Activated naive CD4-positive, alpha-beta T cell treated with anti-CD3 and anti-CD28 coated beads for 36 hours (primary cell): ENCODE measurements at places on chromosomes 3 and 15. TPM values are rescaled to one million over a fixed set of nuclear protein-coding genes. Genes with fewer than 3 reads are reported as not detected.

The MED12L gene
- 2.0 TPM for total RNA-seq

The TP63 gene
- 0.15 TPM for total RNA-seq

DNA sequence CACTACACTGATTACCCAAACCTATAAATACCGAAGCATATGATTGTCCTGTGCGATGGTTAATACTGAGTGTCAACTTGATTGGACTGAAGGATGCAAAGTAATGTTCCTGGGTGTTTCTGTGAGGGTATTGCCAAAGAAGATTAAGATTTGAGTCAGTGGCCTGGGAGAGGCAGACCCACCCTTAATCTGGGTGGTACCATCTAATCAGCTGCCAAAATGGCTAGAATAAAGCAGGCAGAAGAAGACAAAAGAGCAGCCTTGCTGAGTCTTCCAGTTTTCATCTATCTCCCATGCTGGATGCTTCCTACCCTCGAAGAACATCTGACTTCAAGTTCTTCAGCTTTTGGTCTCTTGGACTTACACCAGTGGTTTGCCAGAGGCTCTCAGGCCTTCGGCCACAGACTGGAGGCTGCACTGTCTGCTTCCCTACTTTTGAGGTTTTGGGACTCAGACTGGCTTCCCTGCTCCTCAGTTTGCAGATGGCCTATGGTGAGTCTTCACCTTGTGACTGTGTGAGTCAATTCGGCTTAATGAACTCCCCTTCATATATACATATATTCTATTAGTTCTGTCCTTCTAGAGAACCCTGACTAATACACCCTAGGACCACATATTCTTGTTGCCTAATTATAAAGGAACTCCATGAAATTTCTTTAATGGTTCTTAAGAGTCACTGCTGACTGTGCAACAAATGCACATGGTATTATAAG is 31.7 kb downstream of the CSNK1G1 start:
- no peaks in the 10 kb centered on the region for H3K36me3 ChIP-seq
- H3K4me1 ChIP-seq = peaks cover 7% of the 10 kb centered on the region
- no peak overlapping the region for H3K27ac ChIP-seq
- H3K27me3 ChIP-seq = no peaks in the 10 kb centered on the region

The HRG gene
- total RNA-seq = not detected

- no peaks in the 10 kb centered on the region for H3K36me3 ChIP-seq
- peak; percentile 71 for DNase-seq
- H3K4me3 ChIP-seq = peak overlapping the region; percentile 56
- H3K27ac ChIP-seq = peak overlapping the region; percentile 83
These were observed 30.6 kb upstream of the GPR160 start for GRCh38 chr3:170007031-170007663.

The CYP1A1 gene
- total RNA-seq = 0.37 TPM

The MCTP2 gene
- total RNA-seq = 33.7 TPM

The LEKR1 gene
- total RNA-seq = 0.77 TPM

- no peak overlapping the region for H3K27ac ChIP-seq
- H3K4me1 ChIP-seq = no peaks in the 10 kb centered on the region
- DNase-seq = no peak
- H3K27me3 ChIP-seq = peaks cover 2% of the 10 kb centered on the region
- no peaks in the 10 kb centered on the region for H3K36me3 ChIP-seq
These were observed 142.5 kb downstream of the CPNE4 start for GRCh38 chr3:131892331-131892730.

DNA sequence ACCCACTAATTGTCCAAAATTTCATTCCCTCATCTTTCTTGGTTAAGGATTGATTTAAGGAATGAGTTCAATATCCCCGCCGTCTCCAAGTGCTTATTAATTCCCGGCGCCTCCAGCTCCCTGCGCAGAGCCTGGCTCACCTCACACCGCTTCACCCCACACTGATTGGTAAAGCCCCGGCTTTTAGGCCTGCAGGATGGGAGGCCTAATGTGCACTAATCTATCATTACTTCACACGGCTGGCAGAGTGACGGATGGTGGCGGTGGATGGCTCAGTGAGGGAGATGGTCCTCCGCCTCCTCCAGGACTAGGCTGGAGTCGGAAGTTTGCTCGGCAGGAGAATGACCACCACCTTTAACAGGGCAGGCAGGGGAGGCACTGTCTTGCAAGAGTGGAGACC is 81.7 kb downstream of the MEGF11 start:
- H3K4me3 ChIP-seq = no peak overlapping the region
- no peak overlapping the region for H3K27ac ChIP-seq
- peaks cover 1% of the 10 kb centered on the region for H3K27me3 ChIP-seq
- no peaks in the 10 kb centered on the region for H3K36me3 ChIP-seq

The SLC22A14 gene
- total RNA-seq = not detected

GRCh38 chr15:25886498-25887140 is 23.5 kb upstream of the ATP10A start:
- H3K27me3 ChIP-seq = no peaks in the 10 kb centered on the region
- H3K4me3 ChIP-seq = no peak overlapping the region
- no peaks in the 10 kb centered on the region for H3K4me1 ChIP-seq
- H3K27ac ChIP-seq = no peak overlapping the region
- H3K36me3 ChIP-seq = no peaks in the 10 kb centered on the region

The ELL3 gene
- 1.2 TPM for total RNA-seq

- peak overlapping the region; percentile 95 for H3K27ac ChIP-seq
- H3K36me3 ChIP-seq = peaks cover 5% of the 10 kb centered on the region
- peak overlapping the region; percentile 100 for H3K4me3 ChIP-seq
- DNase-seq = no peak
These were observed 1.9 kb downstream of the TBC1D2B start for GRCh38 chr15:78075490-78076230.

The ZSCAN29 gene
- 13.6 TPM for total RNA-seq

DNA sequence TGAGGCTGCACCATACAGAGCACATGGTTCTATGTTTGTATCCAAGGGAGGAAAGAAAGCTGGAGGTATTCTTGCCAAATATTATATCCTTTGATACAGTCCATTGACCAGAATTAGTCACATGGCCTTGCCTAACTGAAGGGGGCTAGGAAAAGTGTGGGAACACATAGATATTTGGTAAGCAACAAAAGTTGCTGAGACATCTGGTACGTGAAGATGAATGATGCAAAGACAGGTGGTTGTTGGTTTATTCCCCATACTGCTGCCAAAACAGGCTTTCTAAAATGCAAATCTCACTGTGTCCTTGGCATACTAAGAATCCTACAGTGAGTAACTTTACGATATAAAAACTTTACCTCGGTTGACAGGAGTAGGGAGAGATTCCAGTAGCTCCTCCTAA is 162.2 kb downstream of the VGLL3 start:
- H3K36me3 ChIP-seq = no peaks in the 10 kb centered on the region
- no peak overlapping the region for H3K4me3 ChIP-seq
- no peaks in the 10 kb centered on the region for H3K4me1 ChIP-seq
- no peak for DNase-seq

- peaks cover 6% of the 10 kb centered on the region for H3K4me1 ChIP-seq
- no peak overlapping the region for H3K27ac ChIP-seq
- H3K36me3 ChIP-seq = no peaks in the 10 kb centered on the region
- DNase-seq = no peak
These were observed 140.4 kb downstream of the ABI3BP start for GRCh38 chr3:100852840-100853239.

- no peak overlapping the region for H3K4me3 ChIP-seq
- H3K27me3 ChIP-seq = peaks cover 34% of the 10 kb centered on the region
- no peak overlapping the region for H3K27ac ChIP-seq
- H3K36me3 ChIP-seq = no peaks in the 10 kb centered on the region
- DNase-seq = no peak
These were observed 2.1 kb upstream of the CHL1 start for GRCh38 chr3:194421-194820.

The NEIL1 gene
- 4.0 TPM for total RNA-seq

DNA sequence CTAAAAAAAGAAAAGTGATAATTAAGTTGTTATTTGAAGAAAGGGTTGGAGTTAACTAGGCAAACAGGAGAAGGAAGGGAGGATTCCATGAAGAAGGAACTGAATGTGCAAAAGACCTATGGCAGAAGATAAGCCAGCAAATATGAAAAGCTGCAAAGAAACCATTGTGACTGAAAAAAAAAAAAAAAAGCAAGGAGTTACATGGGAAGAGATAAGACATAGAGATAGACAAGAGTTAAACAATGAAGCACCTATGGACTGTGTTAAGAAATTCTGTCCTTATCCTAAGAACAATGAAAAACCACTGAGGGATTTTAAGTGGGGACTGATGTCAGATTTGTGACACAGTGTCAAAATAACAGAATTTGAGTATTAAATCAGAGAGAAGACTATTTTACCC is 17.0 kb downstream of the ZNF280D start:
- DNase-seq = no peak
- H3K27ac ChIP-seq = no peak overlapping the region
- no peak overlapping the region for H3K4me3 ChIP-seq
- H3K27me3 ChIP-seq = no peaks in the 10 kb centered on the region

The PPIP5K1 gene
- total RNA-seq = 27.8 TPM

The UQCC5 gene
- total RNA-seq = 13.1 TPM

DNA sequence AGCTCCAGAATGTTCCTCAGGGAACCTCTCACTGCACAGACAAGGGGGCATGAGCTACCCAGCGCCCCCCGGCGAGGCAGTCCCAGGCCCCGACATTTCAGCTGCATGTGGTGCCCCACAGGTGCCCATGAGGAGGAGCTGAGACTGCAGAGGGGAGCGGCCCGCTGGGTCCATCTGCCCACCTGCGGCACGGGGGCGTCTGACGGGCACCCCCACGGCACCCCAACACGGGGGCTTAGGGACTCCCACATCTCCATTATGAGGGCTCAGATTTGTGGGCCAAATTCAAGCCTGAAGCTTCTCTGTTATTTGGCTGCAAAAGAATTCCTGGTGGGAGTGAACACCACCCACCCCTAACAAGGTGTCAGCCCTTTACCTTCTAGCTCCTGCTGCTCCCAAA is 258.4 kb downstream of the UACA start:
- H3K4me1 ChIP-seq = peaks cover 85% of the 10 kb centered on the region
- DNase-seq = no peak
- H3K27me3 ChIP-seq = no peaks in the 10 kb centered on the region
- H3K36me3 ChIP-seq = peaks cover 3% of the 10 kb centered on the region
- no peak overlapping the region for H3K4me3 ChIP-seq

DNA sequence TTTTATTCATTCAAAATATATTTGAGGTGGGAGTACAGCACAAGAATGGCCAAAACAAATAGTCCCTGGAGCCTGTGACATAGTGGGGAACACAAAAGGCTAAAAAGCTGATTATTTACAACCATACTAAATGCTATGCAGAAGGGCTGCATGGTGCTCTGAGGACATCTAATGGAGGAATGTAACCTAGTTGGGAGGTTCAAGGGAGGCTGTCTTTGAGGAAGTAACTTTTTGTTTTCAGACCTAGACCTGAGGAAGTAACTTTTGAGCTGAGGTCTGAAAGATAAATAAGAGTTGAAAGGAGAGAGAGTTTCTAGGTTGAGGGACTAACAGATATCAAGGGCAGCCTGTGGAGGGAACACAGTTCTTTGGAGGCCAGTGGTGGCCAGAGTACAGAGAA is 34.8 kb upstream of the RASA2 start:
- H3K27me3 ChIP-seq = no peaks in the 10 kb centered on the region
- no peaks in the 10 kb centered on the region for H3K36me3 ChIP-seq
- H3K4me3 ChIP-seq = no peak overlapping the region
- no peak overlapping the region for H3K27ac ChIP-seq
- peak; percentile 75 for DNase-seq
- H3K4me1 ChIP-seq = peaks cover 20% of the 10 kb centered on the region

DNA sequence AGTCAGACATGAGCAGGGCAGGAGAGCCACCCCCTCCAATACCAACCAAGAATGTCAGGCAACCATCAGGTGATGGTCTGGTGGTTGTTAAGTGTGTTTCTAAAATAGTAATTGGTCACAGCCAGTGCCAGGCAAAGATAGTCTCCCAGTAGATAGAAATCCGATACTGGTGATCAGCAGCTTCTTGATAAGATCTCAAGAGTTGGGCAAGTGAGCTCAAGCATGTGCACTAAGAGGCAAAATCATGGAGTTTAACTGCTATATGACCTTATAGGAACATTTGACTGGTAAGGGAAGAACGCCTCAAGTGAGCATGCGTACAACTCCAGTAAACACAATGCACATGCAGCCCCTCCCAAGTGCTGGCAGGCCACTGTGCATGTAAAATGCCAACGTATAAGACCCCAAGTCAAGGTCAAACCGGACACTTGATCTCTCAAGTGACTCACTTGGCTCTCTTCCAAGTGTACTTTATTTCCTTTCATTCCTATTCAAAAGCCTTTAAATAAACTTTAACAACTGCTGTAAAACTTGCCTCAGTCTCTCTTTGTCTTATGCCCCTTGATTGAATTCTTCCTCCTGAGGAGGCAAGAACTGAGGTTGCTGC is 36.0 kb upstream of the CBLB start:
- H3K36me3 ChIP-seq = no peaks in the 10 kb centered on the region
- DNase-seq = no peak
- H3K27me3 ChIP-seq = no peaks in the 10 kb centered on the region
- H3K27ac ChIP-seq = no peak overlapping the region
- peaks cover 11% of the 10 kb centered on the region for H3K4me1 ChIP-seq

DNA sequence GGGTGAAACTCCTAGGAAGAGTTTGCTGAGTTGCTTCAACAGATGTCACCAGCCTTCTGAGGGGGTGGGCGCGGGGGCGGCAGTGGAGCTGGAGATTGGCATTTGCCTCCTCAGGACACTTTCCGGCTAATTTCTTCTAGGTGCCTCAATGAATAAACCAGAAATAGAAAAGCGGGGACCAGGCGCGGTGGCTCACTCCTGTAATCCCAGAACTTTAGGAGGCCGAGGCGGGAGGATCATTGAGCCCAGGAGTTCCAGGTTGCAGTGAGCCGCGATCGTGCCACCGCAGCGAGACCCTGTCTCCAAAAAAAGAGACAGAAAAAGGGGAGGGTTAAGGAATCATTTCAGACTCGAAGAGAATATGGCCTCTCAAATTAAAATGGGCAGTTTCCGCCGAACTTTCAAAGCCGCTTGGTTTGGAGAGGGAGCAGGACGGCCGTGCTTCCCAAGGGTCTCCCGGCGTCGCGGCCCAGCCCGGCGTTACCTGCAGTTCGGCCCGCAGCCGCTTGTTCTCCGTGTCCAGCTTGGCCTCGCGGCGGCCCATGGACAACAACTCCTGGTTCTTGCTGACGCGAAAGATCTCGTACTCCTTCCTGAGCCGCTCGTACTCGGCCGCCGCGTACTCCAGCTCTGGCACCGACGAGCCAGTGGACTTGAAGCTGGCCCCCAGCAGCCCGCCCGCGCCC is 587 bp downstream of the NPHP3 start:
- H3K27ac ChIP-seq = peak overlapping the region; percentile 72
- DNase-seq = peak; percentile 46
- H3K36me3 ChIP-seq = peaks cover 7% of the 10 kb centered on the region
- peak overlapping the region; percentile 86 for H3K4me3 ChIP-seq
